ENCODE measurements at places on chromosomes 12 and 14.

GRCh38 chr14:104135904-104136471 lies 2.4 kb upstream of the KIF26A start:
- DNase-seq, result no peak

- peak; percentile 66 for DNase-seq
Observed at GRCh38 chr12:75884465-75884985, 147.1 kb downstream of the PHLDA1 start.

DNA sequence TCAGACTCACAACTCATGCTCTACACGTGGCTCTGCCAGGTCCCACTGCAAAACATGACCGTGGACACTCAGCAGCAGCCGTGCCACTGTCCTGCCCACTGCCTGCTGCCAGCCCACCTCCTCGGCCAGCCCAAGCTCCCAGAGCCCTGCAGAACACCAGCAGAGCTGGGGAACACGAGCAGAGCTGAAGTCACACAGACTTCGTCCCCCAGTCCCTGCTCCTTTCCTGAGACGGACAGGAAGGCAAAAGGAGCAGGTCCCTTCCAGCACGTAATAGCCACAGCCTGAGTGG lies 152.1 kb downstream of the DPF3 start:
- DNase-seq, result no peak

GRCh38 chr12:16307856-16308475 lies 30.5 kb upstream of the SLC15A5 start:
- DNase-seq, result no peak

DNA sequence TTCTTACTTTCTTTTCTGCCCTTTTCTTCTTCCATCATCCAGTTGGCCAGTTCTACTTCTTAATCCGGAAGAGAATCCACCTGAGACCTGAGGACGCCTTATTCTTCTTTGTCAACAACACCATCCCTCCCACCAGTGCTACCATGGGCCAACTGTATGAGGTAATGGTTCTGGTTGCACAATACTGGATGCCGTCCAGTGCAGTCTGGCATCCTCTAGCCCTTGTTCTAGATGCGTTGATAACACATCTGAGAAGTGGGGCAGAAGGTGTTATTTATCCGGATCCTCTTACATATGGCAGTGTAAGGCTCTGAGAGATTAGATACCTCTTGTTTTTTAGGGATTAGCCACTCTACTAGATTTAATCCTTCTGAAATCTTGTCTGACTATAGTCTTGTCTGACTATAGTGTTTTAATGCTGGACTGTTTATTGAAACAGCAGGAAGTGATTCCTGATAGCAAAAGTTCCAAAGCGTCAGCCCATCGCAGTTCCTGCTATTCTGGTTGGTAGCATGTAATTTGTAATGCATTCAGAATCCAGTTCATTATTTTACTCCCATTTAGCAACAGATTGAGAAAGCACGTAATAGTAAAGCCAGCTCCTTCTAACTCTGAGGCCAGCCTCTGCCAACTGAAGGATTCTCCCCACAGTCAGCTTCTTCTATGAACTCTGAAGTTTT lies 7.9 kb downstream of the GABARAPL1 start:
- no peak for DNase-seq

GRCh38 chr14:28966416-28967233 lies 200.0 kb downstream of the FOXG1 start:
- DNase-seq, result no peak

- DNase-seq, result peak; percentile 36
Observed at GRCh38 chr12:77888611-77889010, 57.9 kb downstream of the NAV3 start.

DNA sequence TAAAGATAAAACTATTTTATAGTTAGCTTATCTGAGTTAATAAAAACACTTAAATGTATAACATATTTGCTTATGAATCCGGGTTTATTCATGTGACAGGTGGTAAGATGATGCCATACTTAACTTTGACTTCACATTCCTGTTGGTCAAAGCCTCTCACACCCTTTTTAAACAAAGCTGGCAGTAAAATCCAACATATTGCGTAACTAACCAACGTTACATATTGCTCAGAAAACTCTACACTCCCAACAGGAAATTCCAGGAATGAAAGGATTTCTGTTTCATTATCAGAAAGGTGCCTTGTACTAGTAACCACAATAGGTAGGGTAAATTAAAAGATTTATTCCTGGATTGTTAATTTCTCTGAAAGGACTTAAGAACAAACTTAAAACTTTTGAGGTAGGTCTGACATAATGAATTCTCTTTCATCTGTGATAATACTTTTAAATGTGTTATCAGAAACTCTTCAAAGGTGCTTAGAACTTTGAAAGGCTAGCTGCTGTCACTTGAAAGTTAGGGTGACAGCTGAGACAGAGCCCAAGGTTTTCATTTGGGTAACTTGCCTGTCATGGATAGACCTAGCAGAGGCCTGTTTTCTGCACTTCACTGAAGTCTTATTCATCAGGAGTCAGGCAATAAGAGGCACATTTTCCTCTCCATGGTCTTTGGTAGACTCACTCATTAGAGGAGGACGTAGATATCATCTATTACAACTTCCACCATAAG lies 23.8 kb upstream of the CATSPERB start:
- peak; percentile 6 for DNase-seq

DNA sequence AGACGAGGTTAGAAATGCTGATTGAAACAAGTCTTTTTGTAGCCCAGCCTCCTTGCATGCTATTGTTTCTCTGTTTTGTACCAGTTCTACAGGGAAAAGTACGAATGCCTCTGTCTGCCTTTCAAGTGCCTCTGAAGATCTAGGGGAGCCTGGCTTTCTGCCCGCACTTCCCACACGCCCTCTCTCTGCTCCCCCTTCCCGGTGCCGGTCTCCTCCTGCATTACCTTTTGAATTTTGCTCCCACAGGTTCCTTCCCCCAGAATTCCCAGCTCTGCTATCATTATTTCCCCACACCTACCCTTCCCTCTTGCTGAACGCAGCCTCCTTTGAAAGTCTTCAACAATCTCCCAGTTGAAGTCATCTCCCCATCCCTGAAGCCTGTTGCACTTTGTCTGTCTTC lies 689.7 kb downstream of the BCL11B start:
- DNase-seq, result no peak

- no peak for DNase-seq
Observed at GRCh38 chr12:116455540-116456329, 103.4 kb upstream of the MAP1LC3B2 start.

DNA sequence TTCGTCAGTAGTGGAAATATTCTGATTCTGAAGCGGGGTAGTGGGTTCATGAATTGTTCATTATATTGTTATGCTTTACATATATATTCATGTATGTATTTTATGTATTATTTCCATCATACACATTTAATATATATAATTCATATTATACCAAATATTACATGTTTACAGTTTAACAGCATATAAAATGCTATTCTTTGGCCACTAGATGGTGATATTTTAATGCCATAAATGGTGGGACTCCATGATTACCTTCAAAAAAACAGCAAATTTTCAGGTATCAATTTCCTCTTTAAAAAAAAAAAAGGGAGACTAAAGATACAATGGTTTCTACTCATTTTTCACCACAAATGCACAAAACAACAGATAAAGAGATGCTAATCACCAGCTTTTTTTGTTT lies 41.0 kb downstream of the BDKRB1 start:
- peak; percentile 38 for DNase-seq

DNA sequence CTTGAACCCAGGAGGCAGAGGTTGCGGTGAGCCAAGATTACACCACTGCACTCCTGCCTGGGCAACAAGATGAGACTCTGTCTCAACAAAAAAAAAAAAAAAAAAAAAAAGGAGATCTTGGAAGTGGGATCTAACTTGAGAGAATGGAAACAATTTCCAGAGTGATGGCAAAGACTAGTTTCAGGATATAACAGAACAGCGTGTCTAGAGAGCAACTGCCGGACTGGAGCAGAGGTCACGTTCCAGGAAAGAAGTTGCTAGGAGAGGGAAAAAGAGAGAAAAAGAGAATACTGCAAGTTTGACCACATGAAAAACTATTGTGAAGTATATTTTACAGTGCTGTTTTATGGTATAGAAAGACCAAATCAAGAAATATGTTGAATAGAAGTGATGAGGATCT lies 118.0 kb downstream of the MON2 start:
- no peak for DNase-seq

- DNase-seq, result no peak
Observed at GRCh38 chr12:51863363-51863932, 14.9 kb upstream of the FIGNL2 start.

DNA sequence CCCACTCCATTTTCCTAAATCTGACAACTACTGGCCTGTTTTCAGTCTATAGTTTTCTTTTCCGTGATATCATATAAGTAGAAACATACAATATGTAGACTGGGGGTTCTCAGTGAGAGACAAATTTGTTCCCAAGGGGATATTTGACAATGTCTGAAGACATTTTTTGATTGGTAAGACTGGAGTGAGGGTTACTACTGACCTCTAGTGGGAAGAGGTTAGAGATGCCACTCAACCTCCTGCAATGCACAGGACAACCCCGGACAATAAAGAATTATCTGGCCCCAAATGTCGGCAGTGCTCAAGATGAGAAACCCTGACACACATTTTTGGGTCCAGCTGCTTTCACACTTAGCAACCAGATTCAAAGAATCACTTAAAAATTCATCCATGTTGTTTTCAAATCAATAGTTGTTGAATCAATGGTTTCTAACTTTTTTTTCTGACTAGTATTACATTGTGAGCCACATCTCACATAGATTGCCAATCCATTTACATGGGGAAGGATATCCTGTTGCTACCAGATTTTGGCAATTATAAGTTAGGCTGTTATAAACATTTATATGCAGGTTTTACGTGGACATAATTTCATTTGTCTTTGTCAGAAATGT lies 307.1 kb downstream of the RPL10L start:
- peak; percentile 73 for DNase-seq

DNA sequence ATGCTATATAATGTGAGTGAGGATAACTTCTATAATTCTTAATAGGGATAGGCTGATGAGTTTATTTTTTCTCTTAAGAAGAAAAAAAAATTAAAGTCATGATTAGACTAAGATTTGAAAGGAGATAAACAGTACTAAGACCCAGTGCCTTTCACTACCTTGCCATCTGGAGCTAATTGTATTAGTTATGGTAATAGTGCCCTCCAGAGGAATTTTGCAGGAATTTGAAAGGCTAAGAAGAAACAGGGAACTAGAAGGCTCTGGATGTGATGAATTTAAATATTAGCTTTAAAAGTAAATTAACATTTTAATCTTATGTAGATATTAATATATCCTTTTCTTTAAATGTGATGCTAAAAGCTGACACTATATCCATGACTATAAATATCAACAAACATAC lies 36.6 kb upstream of the PIK3C2G start:
- DNase-seq, result peak; percentile 79
